Iris pigment epithelial cell (primary cell): ENCODE measurements at places on chromosomes 12 and 14.

GRCh38 chr14:51954031-51954430, 35.3 kb upstream of the RTRAF start:
- DNase-seq, result no peak

GRCh38 chr12:123149088-123149487, 1.8 kb downstream of the PITPNM2 start:
- no peak for DNase-seq

DNA sequence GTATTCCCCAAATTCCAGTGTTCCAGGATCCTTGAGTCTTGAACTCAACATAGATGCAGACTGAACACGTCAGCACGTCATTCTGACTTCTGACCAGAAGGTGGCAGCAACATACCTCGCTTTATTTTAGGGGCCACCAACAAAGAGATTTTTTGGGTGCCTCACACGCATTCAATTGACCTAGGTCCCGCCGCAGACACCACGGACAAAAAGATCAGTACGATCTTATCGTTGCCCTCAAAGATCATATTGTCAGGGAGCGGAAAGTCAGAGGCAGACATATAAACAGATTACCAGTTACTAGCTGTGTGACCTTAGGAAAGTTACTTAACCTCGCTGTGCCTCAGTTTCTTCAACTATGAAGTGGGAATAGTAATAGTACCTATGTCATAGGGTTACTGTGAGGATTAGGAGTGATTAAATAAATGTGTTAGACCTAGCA, 6.5 kb upstream of the PRPH start:
- peak; percentile 44 for DNase-seq

DNA sequence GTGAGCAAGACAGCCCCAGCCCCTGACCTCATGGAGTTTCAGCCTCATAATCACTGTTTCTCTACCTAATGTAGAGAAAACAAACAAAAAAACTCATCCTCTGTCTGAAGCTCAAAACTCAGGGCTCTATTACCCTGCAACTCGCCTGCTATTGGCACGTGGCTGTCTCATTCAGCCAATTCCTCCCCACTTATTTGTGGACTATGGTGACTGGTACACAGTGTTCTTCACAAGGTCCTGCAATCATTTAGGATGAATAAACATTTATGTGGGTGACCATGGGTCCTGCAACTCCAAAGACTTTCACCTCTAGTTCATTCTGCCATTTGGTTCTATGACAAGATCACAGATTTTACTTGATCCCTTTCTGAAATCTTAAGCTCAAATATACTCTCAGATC, 4.7 kb downstream of the PPP2R3C start:
- peak; percentile 47 for DNase-seq

GRCh38 chr14:105098316-105098715, 33.1 kb upstream of the GPR132 start:
- no peak for DNase-seq

DNA sequence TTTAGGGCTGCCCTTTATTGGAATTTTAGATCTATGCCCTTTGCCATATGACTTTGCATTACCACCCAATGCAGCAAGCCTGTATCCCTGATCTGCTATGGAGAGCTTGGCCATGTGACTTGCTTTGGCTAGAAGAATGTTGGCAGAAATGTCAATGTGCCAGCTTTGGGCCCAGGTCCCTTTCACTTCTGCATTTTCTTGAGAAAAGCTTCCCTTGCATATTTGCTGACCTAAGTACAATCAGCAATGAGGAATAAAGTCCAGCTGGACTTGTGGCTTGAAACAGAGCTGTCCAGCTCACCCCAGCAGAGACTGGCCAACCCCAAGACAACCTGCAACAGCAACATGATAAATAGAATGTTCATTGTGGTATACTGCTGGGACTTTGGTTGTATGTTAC, 135.9 kb downstream of the PAH start:
- no peak for DNase-seq

DNA sequence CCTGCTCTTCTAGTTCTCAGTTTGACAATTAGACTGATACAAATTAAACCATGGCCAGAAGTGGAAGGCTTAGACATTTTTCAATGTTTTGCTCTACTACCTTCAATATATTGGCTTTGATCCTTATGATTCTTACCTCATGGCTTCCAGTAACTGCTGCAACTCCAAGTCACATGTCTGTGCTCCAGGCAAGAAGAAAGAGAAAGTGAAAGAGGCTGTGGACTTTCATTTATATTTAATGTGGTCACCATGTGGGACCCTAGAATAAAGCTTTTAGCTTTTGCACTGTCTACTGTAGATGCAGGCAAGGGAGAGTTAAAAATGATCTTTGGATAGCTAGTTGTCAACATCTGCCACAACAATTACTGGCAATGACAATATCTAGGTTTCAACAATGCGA, 214.3 kb upstream of the PDE3A start:
- DNase-seq, result peak; percentile 53

GRCh38 chr12:1360441-1361210, 233.8 kb downstream of the FBXL14 start:
- peak; percentile 72 for DNase-seq

- DNase-seq, result no peak
Measured at GRCh38 chr12:121899590-121899989, 11.0 kb downstream of the PSMD9 start.

DNA sequence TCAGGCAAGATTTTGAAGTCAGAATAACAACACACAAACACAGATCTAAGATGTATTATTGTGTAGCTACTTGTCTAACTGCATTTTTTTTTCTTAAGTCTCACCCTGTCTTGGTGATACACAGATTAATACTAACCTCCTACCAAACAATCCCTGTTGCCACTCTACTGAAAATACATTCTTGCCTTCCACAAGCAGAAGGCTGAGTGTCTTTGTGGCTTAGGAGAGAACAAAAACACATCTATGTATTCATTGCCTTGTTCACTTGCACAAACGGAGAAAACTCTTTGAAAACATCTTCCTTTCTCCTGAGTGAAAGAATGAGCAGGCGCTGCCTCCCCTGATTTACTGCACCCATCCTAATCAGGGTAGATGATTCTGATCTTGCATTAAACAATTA, 642.2 kb downstream of the DIO2 start:
- DNase-seq, result no peak

DNA sequence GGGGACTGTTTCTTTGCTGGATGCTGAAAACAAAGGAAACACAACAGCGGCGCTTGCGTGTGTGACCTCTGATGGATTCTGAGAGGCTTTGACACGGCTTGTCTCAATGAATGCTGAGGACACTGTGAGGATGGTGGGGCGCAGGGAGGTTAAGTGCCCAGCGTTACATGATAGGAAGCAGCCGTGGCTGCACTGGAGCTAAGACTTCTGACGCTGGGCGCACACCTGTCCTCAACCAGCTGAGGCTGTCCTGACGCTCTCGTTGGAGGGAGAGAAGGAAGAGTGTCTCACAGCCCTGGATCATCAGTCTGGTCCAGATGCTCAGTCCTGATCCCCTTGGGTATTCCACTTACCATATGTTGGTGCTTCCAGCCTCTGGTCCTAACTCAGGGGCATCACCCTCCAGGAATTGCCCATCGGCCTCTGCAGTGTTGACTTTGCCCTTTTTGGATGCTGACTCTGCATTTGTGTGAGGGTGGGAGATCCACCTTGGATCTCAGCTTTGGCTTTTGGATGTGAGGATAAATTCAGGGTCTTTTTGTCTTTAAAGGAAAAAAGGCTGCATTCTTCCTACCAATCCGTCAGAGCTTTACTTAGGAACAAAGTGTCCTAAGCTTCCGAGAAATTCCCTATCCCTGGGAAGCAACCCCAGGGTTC, 125.2 kb downstream of the ZNF664 start:
- no peak for DNase-seq

DNA sequence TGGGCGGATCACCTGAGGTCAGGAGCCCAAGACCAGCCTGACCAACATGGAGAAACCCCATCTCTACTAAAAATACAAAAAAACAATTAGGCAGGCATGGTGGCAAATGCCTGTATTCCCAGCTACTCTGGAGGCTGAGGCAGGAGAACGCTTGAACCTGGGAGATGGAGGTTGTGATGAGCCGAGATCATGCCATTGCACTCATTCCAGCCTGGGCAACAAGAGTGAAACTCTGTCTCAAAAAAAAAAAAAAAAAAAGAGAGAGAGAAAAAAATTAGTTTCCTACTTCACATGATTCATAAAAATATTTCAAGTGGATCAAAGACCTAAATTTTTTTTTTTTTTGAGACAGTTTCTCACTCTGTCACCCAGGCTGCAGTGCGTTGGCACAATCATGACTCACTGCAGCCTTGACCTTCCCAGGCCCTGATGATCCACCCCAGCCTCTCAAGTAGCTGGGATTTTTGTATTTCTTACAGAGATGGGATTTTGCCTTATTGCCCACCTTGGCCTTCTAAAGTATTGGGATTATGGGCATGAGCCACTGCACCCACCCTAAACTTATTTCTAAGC, 24.9 kb downstream of the FCF1 start:
- peak; percentile 42 for DNase-seq

- peak; percentile 48 for DNase-seq
Measured at GRCh38 chr14:50773632-50774541, 57.1 kb downstream of the NIN start.

- DNase-seq, result no peak
Measured at GRCh38 chr14:28982228-28982627, 215.6 kb downstream of the FOXG1 start.

GRCh38 chr14:88554457-88555286, at the start of gene PTPN21:
PTPN21 (minus strand) TSS chr14:88555007; CDS start chr14:88550417, 4,590 bp downstream.
- peak; percentile 71 for DNase-seq
